ENCODE measurements at places on chromosomes 7 and 10.

DNA sequence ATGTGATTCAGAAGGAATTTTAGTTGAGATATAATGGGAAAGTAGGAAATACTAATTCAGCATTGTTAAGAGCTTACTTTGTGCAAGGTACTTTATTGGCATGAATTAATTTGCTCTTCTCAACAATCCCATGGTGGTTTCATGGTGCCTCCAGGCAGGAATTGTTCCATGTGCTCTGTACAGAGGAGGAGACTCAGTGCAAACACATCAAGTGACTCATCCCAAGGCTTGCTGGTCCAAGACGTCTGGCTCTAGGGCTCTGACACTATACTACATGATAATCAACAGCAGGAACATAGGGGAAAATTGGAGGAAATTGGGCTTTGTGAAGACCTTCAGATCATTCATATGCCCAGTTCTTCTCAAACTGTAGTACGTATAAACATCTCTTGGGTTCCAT lies 66.5 kb upstream of the PRKG1 start:
- DNase-seq, result no peak

DNA sequence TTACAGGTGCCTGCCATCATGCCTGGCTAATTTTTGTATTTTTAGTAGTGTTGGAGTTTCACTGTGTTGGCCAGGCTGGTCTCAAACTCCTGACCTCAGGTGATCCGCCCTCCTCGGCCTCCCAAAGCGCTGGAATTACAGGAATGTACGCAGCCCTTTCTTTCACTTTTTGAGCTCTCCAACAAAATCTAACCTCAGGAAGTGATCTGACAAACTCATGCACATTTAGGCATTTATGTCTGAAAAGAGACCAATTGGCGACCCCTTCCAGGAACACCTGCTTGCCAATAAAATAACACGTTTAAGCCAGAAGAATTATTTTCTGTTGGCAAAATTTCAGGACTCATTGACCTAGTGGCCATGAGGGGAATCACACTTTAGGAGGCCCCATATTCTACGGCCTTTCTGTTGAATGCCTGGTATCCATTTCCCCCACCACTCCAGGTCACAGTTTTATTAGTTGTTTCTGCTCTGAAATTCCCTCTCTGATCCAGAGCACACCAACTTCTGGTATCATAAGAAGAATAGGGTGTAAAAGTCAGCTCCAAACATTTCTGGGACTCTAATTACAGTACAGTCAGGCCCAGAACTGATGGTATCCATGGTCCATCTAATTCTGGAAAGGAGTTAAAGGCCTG lies 65.8 kb upstream of the FRMD4A start:
- DNase-seq, result no peak

GRCh38 chr7:140229101-140229525 lies 52.3 kb upstream of the KDM7A start:
- DNase-seq, result no peak

DNA sequence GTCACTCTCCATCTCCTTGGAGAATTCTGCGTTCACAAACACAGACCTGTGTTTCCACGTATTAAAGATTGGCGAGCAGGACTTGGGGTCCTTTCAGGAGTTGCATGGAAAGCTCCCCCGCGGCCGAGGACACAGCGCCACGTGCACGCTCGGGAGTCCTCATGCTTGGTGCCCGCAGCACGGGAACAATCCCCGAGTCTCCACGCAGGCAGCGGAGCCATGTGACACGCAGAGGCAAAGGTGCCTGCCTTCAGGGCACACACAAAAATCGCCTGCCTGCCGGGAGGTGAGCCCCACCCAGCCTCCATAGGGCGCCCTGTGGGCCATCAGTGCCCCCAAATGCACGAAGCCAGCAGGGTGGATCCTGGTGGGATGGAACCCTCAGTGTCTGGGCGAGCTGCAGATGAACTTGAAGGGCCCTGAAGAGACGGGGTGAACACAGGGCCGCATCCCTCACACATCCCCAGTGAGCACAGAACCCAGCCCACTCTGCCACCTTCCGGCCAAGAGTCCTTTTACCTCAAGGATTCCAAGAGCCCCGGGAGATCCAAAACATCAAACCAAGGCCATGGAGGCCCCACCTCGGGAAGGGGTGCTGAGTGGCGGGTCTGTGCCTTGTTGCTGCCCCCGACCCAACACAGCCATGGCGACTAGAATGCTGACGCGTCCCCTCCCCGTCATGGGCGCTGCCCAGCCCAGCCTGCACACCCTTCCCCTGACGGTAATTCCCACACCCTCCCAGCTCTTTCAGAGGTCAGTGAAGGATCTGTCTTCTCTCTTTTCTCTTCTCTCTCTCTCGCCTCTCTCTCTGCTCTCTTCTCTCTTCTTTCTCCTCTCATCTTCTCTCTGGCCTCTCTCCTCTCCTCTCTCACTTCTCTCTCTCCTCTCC lies 55.9 kb downstream of the CFAP46 start:
- no peak for DNase-seq

GRCh38 chr7:15291699-15292098 lies 270.1 kb downstream of the AGMO start:
- no peak for DNase-seq

GRCh38 chr10:73743327-73743904 lies 756 bp upstream of the SEC24C start:
- DNase-seq, result no peak

GRCh38 chr10:73653701-73654100 lies 2.1 kb downstream of the SYNPO2L start:
- DNase-seq, result no peak

GRCh38 chr10:118447478-118448270 lies 105.5 kb upstream of the FAM204A start:
- DNase-seq, result no peak

- DNase-seq, result no peak
These were observed 6.7 kb downstream of the ANKRD16 start for GRCh38 chr10:5882961-5883360.

- no peak for DNase-seq
These were observed 273.6 kb upstream of the PODXL start for GRCh38 chr7:131829947-131830558.

DNA sequence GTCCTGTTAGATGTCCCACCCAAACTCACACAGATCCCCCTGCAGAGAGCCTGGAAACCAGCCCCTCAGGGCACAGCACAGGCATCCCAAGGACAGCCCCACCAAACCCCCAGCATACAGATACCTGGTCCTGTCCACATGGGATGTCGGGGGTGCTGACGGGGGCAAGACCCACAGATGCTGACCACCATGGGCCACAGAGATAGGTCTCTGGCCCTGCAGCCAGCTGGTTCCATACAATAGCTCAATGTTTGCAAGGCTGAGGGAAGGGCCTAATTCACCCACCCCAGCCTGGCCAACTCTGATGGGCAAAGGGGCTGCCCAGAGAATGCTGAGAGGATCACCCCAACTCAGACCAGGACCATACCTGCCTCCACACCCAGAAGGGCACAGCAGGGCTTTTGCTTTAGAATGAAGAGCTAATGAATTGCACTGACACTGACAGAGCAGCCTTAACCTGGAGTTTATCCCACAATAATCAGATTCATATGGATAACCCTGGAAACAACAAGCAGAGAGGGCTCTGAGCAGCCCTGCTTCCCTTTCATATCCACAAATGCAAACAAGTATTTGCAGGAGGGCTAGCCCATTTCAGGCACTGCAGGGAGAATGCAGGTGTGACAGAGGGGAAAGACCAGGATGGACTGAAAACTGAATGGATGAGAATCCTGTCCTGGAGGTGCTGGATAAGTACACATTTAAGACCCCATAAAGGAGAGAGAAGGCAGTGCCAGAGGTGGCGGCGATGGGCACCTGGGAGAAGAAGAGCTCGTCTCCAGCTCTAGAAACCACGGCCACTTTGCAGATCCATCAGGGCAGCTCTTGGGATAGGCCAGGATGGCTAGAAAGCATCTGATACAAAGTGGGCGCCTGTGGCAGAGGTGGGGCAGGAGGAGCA lies 126.7 kb downstream of the TNS3 start:
- DNase-seq, result no peak

- no peak for DNase-seq
These were observed 55.7 kb upstream of the PRSS58 start for GRCh38 chr7:142313528-142313927.

- DNase-seq, result no peak
These were observed 2.8 kb upstream of the SMARCD3 start for GRCh38 chr7:151251328-151251688.

- DNase-seq, result no peak
These were observed 1009.7 kb upstream of the CELF2 start for GRCh38 chr10:10007957-10008356.

DNA sequence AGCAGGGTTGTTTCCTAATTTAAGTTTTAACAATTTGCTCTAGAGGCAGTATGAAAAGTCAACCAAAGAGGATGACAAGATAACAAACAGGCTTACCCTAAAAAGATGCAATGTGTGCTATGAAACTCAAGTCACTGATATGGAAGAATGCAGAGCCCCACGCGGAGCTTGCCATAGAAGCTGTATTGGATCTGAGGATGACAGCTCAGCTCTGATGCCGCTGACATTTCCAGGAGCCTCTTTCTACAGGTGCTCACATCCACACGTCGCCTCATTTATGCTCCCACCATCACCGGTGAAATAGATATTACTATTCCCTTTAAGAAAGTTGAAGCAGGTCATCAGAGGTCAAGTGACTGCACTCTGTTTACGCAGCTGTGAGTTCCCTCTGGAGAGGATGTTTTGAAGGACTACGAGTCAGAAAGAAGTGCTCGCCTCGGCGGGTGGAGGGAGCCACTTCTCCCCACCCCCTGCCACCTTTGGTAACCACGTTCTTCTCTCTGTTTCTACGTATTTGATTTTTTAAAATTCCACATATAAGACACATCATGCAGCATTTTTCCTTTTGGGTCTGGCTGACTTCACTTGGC lies 275.4 kb downstream of the GLRX3 start:
- no peak for DNase-seq

DNA sequence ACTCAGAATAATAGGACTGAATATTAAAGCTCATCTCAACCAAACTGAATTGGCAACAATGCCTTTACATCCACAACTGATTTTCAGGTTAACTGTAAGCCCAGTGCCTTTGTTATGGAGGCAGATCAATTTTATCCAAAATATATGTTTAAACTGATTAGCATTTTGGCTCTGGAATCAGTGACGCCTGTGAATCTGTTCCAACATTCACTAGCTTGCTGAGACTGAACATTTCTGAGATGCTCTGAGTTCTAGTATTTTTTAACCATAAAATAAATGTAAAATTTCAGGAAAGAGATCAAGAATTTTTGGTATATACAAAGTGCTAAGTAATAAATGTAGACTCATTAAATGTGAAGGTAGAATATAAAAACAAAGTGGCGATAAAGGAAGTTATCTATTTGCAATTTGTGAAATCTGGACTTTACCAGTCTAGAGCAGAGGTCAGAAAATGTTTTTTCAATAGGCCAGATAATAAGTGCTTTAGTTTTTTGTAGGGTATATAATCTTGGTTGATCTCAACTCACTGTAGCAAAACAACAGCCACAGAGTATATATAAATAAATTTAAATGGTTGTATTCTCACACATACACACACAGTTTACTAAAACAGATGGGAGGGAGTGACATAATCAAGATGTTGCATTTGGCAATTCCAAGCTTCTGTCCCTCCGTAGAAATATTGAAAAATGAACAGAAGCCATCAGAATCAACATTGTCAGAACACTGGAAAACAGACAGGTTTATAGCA lies 560.3 kb downstream of the ZWINT start:
- no peak for DNase-seq

DNA sequence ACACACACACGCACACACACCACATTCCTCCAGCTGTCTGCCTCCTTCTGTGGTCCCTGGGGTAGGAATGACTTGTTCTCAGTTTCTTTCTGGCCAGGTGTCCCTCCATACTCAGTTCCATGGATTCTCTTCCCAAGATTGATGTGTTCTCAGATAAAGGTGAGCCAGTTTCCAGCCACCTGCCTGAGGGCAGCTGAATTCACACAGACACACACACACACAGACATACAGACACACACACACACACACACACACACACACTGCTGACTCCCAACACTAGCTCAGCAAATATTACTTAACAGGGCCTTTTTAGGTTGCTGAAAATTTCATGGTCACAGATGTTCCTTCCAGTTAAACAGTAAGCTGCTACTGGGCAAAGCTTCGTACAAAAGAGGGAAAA lies 45.4 kb upstream of the GDF10 start:
- DNase-seq, result no peak

DNA sequence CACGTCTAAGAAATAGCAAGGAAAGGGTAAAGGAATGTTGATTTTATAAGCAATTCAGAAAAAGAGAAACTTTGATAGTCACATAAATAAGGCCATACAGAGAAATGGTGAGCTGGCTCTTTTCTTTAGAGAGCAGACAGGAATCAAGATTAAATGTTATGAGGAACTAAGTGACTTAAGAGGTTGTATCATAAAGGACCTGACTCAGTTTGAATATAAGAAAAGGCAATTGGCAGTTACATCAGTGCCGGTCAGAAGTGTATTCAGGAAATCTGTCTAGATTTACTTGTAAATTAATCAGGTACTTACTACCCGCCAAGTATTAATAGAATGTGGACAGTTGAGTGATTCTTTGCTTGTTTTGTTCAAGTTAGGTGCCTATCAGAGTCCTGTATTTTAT lies 2.1 kb downstream of the MRPL32 start:
- no peak for DNase-seq

DNA sequence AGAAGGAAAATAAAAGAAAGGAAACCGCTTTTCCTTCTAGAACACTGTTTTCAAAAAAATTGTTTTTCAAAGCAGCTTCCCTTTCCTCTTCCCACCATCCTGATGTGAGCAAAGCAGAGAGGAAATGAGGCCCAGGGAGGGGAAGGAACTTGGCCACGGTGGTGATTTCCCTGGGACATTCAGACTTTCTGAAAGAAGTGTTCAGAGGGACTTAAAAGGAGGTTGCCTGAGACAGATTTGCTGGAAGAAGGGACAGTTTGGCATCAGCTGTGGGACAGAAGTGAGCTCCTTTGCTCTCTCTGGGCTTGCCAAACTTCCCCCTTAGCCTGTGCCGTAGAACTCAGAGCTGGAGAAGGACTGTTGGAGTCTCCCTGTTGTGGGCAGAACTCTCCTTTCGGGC lies 30.3 kb downstream of the ADCYAP1R1 start:
- no peak for DNase-seq

DNA sequence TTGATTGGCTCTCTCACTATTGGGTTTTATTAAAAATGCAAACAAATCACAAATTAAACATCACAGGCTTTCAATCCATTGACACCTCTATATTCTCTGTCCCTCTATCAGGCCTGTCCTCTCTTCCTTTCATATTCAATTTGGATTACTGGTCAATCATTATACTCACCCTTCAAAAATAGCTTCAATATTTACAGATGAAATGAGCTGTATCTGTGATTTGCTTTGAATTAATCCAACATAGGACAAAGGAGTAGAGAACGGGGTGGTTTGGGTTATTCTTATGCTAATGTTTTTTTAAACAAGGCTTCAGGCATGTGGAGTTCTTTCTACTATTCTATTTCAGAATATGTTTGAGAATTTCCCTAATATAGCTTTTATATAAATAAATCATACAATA lies 2.3 kb downstream of the TAS2R39 start:
- no peak for DNase-seq
